ENCODE measurements at places on chromosomes 11 and 22.
A peak's percentile ranks its signal among the peaks of the same experiment; 100 is the strongest.

- no peaks in the 10 kb centered on the region for H3K27me3 ChIP-seq
- H3K36me3 ChIP-seq: no peaks in the 10 kb centered on the region
- no peaks in the 10 kb centered on the region for H3K4me1 ChIP-seq
- no peak overlapping the region for H3K27ac ChIP-seq
- no peak for DNase-seq
- no peak overlapping the region for H3K4me3 ChIP-seq
Measured at GRCh38 chr11:119780222-119780953, 51.4 kb upstream of the NECTIN1 start.

- DNase-seq: no peak
- no peaks in the 10 kb centered on the region for H3K27me3 ChIP-seq
- peaks cover 14% of the 10 kb centered on the region for H3K4me1 ChIP-seq
Measured at GRCh38 chr22:49856343-49856742, 2.7 kb downstream of the ZBED4 start.

DNA sequence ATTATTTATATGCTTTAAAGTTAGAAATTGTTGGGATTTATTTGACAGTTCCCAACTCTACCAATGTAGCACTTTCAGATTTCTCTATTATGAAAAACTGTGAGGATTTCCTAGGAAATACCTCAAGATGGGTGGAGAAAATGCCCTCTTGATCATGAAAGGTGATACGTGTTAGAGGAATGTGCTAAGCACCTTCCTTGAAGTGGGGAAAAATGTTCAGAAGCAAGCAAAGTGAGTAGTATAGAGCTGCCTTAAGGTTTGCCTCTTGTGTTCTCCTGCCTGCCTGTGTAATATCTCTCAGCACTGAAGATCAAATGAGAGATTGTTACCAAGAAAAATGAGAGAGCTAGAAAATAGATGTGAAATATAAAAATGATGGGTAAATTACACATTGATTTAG, 58.2 kb downstream of the YAP1 start:
- no peak overlapping the region for H3K27ac ChIP-seq
- peaks cover 4% of the 10 kb centered on the region for H3K4me1 ChIP-seq
- no peak for DNase-seq
- no peak overlapping the region for H3K4me3 ChIP-seq

- DNase-seq: no peak
- no peaks in the 10 kb centered on the region for H3K27me3 ChIP-seq
- no peaks in the 10 kb centered on the region for H3K4me1 ChIP-seq
- no peak overlapping the region for H3K4me3 ChIP-seq
Measured at GRCh38 chr11:11735586-11735985, 106.2 kb upstream of the USP47 start.

DNA sequence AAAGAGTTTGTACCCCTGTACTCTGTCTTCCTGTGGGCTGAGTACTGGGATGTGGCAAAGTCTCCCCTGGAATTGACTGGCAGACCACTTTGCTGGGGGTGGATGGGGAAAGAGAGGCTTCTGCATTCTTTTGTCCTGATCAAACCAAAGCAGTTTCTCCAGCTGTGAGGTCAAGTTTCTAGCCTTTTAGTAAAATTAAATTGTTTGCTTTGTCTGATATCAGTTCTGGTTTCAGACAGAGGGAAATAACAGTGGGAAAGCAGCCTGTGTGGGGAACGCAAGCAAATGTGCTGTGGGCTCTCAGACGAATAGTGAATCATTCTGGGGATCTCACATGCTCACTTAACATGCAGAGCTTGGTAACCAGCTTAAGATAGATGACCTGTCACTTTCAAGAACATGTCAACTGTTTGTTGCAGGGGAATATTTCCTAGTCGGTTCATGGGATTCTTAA, 151.6 kb downstream of the FAT3 start:
- no peaks in the 10 kb centered on the region for H3K36me3 ChIP-seq
- no peaks in the 10 kb centered on the region for H3K27me3 ChIP-seq
- no peak overlapping the region for H3K27ac ChIP-seq

DNA sequence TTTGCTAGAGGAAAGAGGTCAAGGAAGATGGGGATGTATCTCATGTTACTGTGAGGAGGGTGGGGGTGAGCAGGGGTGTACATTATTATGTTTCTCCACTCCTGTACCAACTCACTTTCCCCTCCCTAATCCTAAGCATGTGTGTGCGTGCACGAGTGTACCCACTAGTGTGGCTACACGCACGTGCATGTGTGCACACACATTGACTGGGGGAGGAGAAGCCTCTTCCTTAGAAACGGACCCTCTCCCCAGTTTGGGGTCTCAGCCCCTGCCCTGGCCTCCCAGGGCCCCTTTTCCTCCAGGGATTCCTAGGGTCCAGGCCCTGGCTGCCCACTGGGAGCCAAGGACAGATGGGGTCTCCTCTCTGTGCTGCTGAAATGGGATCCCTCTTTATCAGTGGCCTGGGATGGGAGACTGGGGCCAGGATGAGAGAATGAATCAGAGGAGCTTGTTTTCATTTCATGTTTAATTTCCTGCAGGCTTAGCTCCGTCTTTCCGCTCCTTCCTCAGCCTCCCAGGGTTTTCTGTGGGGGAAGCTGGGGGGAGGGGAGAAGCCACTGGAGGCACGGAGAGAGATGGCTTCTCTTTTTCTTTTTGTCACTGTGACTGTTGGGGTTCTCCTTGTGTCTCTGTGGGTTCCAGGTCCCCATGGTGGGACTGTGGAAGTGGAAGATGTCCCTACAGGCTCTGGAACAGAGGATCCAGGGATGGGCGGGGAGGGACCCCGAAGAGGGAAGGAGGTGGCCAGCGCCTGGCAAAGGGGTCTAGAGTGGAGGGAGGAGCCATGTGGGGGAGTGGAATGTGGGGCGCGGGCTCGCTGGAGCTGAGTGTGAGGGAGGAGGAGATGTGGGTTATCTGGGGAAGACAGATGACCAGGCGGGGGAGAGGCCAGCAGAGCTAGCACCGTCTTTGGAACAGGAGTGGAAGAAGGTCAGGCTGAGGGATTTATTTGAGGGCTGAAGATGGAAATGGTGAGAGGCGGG, 40.3 kb downstream of the ALX4 start:
- DNase-seq: no peak
- H3K4me3 ChIP-seq: no peak overlapping the region
- H3K27ac ChIP-seq: no peak overlapping the region
- no peaks in the 10 kb centered on the region for H3K36me3 ChIP-seq
- H3K4me1 ChIP-seq: no peaks in the 10 kb centered on the region
- H3K27me3 ChIP-seq: no peaks in the 10 kb centered on the region

DNA sequence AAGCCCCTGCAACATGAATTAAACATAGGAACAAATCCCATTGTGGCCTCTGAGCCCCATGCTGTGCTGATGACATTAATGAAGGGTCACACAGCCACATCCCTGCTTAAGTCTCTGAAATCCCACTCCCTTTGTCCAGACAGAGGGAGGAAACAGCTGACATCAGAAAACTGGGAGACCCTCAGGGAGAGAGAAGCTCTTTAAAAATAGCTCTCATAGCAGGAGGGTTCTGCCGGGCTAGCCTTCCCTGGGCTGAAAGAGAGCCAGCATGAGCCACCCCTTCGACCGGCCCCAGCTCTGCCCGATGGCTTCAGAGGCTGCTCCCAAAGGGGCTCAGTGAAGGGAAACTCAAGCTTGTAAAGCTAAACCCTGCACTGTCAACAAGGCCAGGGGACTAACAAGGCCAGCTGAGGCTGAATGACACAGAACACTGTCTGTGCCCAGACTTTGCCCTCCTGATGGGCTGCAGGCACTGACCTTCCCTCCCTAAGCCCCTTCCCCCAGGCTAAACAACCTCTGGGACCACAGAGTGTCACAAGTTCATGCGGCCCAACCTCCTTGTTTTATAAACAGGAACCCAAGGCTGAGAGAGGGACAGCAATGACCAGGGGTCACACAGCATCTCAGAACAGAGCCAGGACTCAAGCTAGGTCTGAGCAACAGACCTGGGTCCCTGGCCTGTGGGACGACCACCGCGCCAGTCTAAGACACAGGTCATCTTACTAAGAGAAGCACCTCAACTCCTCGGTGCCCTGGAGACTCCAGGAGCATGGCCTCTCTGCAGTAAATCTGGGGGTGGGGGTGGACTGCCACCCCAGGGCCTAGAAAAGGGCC, 163.8 kb downstream of the CHST1 start:
- peaks cover 5% of the 10 kb centered on the region for H3K4me1 ChIP-seq
- no peak overlapping the region for H3K27ac ChIP-seq
- H3K4me3 ChIP-seq: no peak overlapping the region

DNA sequence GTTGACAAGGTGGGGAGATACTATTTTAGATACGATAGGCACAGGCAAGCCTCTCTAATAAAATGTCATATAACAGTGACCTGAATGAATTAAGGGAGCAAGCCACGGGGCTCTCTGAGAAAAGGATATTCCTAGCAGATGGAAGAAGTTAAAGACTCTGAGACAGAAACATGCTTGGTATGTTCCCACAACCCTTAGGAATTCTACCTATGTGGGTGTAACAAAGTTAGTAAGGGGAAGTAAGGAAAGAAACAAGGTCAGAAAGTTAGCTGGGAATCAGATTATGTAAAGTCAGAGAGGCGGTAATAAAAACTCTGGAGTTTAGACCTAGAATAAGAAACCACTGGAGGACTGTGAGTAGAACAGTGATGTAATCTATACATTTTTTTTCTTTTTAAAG, 59.7 kb upstream of the GDPD4 start:
- H3K27me3 ChIP-seq: no peaks in the 10 kb centered on the region
- no peak for DNase-seq
- peaks cover 8% of the 10 kb centered on the region for H3K36me3 ChIP-seq
- no peak overlapping the region for H3K4me3 ChIP-seq
- H3K27ac ChIP-seq: no peak overlapping the region

- H3K27ac ChIP-seq: no peak overlapping the region
- peaks cover 3% of the 10 kb centered on the region for H3K4me1 ChIP-seq
- H3K4me3 ChIP-seq: no peak overlapping the region
- no peaks in the 10 kb centered on the region for H3K27me3 ChIP-seq
Measured at GRCh38 chr11:118289401-118289800, 15.1 kb upstream of the CD3E start.

DNA sequence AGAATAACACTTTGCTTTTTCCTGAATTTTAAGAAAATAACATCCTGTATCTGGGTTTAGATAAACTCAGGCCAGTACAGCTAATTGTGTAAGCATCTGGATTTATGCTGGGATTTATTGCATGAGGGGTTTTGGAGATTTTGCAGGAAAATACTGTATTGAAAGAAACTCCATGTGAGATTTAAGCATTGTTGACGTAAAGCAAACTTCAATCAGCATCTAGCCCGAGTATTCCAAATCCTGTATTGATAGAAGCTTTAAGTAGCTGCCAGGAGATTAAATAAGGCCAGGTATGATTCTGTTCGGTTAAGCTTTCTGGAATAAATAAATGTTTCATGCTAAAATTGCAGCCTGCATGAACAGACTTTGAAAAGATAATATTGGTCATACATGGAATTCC, 36.3 kb upstream of the LYVE1 start:
- no peaks in the 10 kb centered on the region for H3K4me1 ChIP-seq
- no peak overlapping the region for H3K4me3 ChIP-seq
- DNase-seq: no peak
- peaks cover 20% of the 10 kb centered on the region for H3K36me3 ChIP-seq

DNA sequence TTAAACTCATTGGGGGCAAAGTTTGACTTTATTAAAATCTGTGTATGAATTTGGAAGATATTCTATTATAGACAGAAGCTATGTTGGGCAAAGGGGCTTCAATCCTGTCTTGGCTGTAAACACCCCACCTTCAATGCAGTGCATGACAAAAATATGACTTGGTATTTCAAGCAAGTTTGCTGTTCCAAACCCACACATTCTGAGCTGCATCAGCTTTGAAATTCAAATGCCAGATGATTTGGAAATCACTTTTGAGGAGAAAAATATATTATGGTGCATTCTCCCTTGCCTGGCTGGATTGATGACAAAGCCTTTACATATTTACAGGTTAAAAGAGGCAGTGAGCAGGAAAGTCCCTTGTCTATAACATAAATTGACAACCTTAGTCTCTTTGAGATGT, 760.0 kb downstream of the NELL1 start:
- DNase-seq: no peak
- H3K27me3 ChIP-seq: no peaks in the 10 kb centered on the region

GRCh38 chr11:111344032-111344431, 35.0 kb downstream of the POU2AF1 start:
- H3K4me1 ChIP-seq: no peaks in the 10 kb centered on the region
- no peaks in the 10 kb centered on the region for H3K27me3 ChIP-seq
- H3K4me3 ChIP-seq: no peak overlapping the region
- no peaks in the 10 kb centered on the region for H3K36me3 ChIP-seq

DNA sequence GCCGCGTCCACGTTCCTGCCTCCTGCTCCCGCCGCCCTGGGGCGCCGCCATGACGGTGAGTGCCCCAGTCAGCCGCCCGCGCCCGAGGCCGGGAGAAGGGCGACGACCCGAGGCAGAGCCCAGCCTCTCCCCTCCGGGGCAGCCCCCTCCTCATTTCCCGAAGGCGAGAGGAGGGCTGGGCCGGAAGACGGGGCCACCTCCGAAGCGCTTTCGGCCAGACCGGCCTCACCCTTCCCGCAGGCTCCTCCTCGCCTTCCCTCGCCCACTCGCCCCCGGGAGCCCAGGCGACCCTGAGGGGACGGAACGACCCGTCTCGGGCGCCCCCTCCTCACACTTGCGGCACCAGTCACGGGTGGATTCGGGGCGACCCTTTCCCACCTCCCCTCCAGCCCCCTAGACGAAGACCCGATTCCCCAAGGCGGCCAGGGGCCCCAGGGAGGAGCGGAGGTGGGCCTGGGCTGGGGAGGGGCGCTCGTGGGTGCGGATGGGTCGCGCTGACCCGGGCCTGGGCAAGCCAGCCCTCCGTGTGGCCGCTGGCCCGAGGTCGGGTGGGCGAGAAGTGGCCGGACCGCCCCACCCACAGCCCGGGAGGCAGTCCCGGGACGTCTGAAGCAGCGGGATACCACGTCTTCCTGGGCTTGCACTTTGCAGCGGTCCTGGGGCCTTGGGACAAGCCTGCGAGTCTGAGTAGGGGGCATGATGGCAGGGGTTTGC, 49.7 kb downstream of the TRIOBP start:
- peak overlapping the region; percentile 94 for H3K4me3 ChIP-seq
- peak; percentile 56 for DNase-seq
- peak overlapping the region; percentile 80 for H3K27ac ChIP-seq
- H3K36me3 ChIP-seq: peaks cover 46% of the 10 kb centered on the region
- H3K4me1 ChIP-seq: peaks cover 35% of the 10 kb centered on the region

DNA sequence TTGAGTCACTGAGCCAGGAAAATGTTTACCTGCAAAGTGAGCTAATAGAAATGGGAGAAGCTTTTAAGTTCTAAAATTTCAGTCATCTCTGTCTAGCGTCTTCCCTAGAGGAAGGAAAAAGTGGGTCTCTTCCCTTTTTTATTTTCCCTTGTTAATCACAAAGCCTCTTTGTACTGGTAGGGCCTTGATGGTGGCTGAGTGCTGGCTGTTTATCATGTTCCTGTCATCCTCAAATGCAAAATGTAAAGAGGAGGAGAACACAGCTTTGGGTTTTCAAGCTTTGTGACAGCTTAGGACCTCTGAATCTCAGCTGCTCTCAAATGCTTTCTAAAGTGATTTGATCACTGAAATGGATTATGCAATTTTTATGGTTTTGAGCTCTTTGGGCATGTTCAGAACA, 222.0 kb downstream of the TMEM135 start:
- H3K4me1 ChIP-seq: no peaks in the 10 kb centered on the region
- H3K27me3 ChIP-seq: no peaks in the 10 kb centered on the region
- DNase-seq: no peak
- peaks cover 2% of the 10 kb centered on the region for H3K36me3 ChIP-seq
- H3K27ac ChIP-seq: no peak overlapping the region

All from small intestine (tissue), 16 donors.